ENCODE measurements at places on chromosomes 1 and 21.

GRCh38 chr1:235736263-235736662, 86.7 kb upstream of the GNG4 start:
- DNase-seq, result no peak

- DNase-seq, result no peak
These were observed 18.8 kb upstream of the HSD3B1 start for GRCh38 chr1:119488216-119488615.

DNA sequence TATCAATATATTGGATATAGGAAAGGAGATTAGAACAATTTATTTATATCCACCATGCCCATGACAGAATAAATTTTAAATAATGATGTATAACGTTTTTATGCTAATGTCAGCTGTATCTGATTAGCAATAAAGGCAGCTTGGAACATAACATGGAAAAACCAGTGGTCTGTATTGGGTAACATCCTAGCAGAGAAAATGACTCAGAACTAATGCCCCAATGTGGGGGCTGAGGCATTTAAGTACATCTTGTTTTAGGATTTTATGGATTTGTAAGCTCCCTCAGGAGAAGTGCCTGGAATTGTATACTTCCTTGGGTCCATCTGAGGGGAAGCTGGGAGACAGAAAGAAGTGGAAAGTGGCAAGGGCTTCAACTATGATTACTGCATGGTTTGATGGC, 82.3 kb downstream of the HMCN1 start:
- no peak for DNase-seq

DNA sequence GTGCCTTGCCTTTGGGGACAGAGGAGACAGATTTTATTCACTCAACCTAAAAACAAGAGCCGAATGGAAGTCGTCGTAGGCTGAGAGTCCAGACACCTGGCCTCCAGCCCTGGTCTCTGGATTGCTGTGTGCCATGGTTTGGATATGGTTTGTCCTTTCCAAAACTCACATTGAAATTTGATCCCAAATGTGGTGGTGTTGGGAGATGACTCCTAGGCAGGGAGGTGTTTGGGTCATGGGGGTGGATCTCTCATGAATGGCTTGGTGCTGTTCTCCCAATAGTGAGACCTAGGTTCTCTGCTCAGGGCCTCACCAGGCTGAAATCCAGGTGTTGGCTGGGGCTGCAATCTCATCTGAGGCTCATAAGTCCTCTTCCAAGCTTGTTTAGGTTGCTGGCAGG, 75.5 kb downstream of the FOXD2 start:
- no peak for DNase-seq

- DNase-seq, result no peak
These were observed 48.6 kb upstream of the COL11A1 start for GRCh38 chr1:103156966-103157365.

- no peak for DNase-seq
These were observed 69.4 kb upstream of the BACE2 start for GRCh38 chr21:41098481-41099042.

GRCh38 chr1:21543598-21543997, 34.4 kb downstream of the ALPL start:
- no peak for DNase-seq

GRCh38 chr1:15430787-15431570, 7.3 kb upstream of the CTRC start:
- DNase-seq, result peak; percentile 56

DNA sequence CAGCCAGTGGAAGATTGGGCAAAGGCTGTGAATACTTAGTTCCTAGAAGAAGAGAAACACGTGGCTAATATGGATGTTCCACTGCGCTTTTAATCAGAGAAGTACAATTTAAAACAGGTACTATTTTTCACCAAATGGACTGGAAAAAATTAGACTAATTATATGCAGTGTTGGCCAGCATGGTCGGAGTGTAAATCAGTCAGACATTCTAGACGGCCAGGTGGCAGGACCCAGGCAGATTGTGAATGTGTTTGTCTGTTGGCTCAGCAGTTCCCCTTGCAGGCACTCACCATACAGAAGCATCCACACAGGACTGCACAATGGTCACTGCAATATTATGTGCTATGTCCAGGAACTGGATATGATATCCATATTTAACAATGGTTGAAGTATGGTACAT, 23.9 kb upstream of the SLC25A34 start:
- DNase-seq, result no peak

DNA sequence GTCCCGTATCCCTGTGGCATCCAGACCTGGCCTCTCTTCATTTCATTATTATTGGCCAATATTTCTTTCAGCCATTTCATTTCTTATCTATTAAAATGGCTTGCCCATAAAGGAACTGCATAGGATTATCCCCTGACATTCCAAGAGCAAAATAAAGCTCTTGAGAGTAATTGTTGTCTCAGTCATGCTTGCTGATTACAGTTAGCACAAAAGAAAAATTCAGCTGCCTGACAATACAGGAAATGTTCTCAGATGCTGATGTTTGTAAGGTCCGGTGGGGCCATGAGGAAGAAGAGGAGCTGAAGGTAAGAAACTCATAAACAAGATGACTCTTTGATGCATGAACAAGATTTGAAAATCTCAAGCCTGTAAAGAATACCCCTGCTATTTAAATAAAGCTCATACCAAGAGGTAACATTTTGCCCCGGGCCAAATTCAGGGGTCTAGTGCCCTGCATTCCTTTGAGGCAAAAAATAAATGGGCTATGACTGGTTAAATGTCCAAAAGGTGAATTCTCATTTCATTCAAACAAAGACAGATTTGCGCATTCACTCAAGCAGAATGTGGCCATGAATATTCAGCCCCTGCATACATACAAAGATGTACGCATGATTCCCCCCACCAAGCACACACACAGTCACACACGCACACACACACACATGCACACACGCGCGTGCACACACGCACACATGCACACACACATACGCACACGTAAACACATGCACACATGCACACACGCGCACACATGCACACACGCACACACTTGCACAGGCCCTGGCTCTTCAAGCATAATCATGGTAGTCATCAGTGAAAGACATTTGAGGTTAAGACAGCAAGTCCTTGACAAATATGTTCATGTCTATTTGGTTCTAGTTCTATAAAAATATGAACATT, 44.8 kb downstream of the KCNJ15 start:
- DNase-seq, result no peak

GRCh38 chr1:20179371-20180128, 6.3 kb upstream of the UBXN10 start:
- DNase-seq, result no peak

DNA sequence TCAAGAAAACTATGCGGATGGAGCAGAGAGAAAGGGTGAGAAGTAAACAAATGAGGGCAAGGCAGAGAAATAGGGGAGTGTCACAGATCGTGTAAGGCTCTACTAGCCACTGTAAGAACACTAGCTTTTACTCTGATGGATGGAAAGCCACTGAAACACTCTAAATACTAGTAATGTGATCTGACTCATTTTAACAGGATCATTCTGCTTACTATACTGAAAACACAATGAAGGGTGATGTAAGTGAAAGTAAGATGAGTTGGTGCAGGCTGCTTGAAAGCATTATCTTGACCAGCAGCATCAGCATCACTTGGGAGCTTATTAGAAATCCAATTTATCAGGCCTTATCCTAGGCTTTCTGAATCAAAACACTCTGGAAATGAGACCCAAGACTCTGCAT, 32.7 kb downstream of the TUT4 start:
- DNase-seq, result no peak
